Cardiac fibroblast (primary cell): ENCODE measurements at places on chromosomes 7 and 10.

DNA sequence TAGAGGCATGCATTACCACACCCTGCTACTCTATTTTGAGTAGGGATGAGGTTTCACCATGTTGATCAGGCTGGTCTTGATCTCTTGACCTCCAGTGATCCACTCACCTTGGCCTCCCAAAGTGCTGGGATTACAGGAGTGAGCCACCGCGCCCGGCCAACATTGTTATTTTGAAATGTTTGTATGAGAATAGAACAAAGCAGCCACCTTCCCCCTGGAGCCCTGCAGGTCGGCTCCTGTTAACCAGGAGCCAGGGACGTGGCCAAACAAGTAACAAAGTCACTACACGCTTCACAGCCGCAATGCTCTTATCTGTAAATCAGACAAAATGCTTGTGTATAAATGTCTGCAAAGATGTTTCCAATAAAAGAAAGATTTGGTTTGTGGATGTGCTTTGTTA is 295.4 kb downstream of the CNTNAP2 start:
- no peak for DNase-seq

DNA sequence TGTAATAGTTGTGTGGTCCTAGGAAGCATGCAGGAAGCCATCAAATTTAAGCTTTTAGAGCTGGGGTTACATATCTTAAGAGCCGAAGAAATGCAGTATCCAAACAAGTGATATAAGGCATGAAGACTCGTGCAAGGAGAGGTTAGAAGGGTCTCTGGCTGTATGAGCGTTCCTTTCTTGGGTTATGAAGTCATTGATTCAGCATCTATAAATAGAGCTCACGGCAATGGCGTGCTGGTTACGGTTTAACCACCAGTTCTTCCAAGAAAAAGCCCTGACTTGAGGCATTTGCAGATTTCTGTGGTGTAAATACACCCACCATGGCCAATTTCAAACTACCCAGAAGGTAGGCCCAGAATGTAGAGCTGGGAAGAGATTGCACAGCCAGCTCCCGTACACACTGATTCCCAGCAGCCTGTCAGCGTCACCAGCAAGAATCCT is 72.0 kb upstream of the KAT6B start:
- DNase-seq, result no peak

DNA sequence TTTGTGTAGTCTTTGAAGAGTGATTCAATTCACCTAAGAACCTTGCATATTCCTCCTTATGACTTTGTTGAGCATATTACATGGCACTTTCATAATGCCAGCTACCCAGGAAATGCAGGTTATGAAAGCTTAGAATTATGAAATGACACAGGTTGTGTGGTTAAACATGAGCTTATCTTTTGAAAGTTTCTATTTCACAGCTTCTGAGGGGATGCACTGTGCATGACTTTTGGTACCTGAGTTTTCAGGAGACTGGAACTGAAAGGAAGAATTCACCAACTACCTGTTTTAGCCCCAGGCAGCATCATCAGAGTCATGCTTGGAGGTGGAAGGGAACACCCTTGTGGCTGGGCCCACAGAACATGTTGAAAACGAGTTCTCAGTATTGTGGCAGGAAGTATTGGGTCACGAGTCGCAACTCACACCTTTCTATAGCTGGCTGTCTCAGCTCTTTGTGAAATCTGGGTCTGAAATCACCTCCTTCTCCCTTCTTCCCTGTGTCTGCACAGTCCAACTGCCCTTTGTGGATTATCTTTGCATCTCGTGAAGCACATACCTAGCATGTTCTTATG is 228.2 kb downstream of the PTEN start:
- no peak for DNase-seq

DNA sequence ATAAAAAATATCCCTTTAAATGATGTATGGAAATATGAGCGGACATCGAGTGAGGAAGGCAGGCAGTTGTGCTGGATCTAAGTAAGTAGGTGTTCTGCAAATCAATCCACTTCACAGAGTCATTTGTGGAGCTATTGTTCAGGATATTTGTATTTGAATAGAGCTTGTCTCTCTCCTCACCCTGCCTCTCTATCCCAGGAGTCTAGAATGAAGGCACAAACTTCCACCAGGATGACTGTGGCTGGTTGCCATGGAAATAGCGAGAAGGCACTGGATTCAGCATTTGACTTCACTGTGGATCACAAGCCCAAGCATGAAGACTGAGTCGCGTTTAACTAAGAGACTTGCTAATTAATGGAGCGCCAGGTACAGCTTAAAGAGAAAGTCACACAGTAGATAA is 53.2 kb downstream of the NPY start:
- DNase-seq, result no peak

DNA sequence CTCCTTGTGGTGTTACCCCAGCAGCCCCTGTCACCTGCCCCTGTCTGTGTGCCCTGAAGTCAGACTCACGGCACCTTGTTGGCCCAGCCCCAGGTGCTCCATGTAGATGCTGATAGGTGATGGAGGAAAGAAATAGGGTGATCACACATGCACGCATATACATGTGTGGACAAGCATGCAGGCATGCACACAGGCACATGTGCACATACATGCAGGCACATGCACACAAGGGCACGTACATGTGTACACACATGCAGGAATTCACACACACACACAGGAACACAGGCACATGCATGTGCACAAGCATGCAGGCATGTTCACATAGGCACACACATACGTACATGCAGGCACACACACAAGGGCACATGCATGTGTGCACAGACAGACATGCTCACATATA is 16.6 kb upstream of the ELFN1 start:
- DNase-seq, result no peak

- no peak for DNase-seq
Observed at GRCh38 chr7:30612658-30613265, 18.1 kb downstream of the GARS1 start.

GRCh38 chr10:123359539-123359938 is 205.3 kb downstream of the BUB3 start:
- no peak for DNase-seq

DNA sequence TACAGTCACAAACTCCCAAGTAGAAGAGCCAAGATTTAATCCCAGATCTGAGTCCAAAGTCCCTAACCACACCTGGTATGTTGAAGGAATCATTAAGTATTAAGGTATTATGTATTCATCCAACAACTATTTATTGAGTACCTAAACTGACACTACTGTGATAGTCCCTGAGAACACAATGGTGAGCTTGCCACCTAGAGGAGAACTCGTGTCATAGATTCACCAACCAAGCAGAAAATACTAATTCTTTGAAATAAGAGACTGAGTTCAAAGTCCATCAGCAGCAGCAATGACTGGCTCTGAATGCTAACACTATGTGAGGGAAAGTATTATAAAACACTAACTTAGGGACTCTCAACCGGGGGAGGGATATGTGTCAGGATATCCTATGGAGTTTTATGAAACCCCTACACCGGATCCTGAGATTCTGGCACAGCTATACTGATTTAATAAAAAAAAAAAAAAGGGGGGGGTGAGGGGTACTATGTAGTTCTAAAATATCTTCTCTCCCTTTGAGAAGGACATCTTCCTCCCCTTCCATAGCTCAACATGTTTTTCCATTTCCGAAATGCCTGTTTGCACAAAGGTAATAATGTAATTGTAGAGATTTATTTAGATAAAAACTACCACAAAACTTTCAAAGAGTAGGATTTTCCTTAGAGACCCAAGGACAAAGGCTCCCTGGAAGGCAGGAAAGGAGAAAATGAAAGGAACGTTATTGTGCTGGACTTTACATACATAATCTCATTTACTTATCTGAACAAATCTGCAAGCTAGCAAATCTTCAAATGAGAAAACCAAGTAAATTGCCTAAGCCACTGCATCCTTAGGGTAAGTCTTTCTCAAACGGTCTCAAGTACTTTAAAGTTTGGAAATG is 1.6 kb downstream of the NCOA4 start:
- peak; percentile 80 for DNase-seq

- no peak for DNase-seq
Observed at GRCh38 chr10:27503498-27504006, 552 bp upstream of the RAB18 start.

DNA sequence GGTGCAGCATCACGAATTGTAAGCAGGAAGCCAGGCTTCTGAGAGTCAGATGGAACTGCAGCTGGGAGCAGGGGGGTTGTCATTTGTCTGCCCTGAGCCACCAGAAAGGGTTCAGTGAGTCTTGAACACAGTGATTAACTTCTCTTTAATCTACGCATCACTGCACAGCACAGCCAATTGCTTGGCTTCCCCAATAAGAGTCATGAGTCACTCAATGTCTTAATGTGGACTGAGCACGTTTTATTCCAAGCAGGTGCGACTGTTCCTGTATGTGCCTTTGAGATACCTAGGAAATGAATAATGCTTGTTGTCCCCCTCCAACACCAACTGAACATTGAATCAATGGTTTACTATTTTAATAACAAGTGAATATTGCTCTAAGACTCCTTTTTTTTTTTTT is 26.0 kb upstream of the PLEKHA1 start:
- no peak for DNase-seq

DNA sequence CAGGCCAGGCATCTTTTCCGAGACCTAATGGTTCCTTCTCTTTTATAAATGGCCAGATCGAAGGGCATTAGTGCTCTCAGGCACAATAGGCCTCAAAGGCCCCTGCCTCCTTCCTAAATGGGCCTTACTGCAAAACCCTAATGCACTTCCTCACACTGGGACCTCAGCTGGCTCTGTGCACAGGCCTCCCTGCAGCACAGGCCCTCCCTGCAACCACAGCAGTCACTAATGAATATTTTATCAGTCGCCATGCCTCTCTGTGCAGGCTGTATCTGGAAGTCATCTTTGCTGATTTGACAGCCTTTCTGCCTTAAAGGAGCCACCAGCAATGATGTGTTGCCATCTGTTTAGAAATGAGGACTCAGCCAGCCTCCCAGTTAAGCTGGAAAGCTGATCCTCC is 54.9 kb upstream of the SDK1 start:
- no peak for DNase-seq

DNA sequence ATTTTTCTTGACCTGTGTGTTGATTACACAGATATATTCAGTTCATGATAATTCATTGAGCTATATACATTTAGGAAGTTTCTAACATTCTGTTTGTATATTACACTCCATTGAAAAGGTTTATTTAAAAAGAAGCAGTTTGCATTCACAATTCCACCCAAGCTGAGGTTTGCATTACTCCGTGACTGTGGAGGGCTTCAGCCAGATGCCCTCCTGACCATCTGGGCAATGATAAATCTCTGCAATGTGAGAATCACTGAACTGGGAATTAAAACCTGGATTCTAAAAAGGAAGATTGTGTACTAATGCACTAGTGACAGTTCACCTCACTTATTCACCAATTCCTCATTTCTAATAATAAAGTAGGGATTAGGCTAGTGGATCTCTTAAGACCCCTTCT is 36.4 kb upstream of the CYP2C9 start:
- DNase-seq, result no peak

DNA sequence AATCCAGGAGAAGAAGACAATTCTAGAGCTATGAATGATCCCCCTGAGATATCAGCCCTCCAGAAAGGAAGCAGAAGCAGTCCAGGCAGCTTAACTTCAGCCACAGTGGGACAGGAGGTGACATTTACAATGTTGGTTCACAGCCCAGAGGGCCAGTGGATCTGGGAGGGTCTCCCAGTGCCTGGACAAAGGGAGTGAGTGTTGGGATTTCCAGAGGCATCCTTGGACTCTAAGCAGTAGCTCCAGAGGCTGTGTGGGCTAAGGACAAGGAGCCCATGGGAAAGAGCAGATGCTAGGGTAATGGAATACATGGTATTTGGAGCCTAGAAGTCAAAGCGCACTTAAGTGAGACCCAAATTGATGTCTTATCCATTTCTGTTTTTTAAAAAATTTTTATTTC is 97.4 kb upstream of the NUPR2 start:
- no peak for DNase-seq

- DNase-seq, result peak; percentile 71
Observed at GRCh38 chr10:69869291-69869961, 67.7 kb downstream of the COL13A1 start.

DNA sequence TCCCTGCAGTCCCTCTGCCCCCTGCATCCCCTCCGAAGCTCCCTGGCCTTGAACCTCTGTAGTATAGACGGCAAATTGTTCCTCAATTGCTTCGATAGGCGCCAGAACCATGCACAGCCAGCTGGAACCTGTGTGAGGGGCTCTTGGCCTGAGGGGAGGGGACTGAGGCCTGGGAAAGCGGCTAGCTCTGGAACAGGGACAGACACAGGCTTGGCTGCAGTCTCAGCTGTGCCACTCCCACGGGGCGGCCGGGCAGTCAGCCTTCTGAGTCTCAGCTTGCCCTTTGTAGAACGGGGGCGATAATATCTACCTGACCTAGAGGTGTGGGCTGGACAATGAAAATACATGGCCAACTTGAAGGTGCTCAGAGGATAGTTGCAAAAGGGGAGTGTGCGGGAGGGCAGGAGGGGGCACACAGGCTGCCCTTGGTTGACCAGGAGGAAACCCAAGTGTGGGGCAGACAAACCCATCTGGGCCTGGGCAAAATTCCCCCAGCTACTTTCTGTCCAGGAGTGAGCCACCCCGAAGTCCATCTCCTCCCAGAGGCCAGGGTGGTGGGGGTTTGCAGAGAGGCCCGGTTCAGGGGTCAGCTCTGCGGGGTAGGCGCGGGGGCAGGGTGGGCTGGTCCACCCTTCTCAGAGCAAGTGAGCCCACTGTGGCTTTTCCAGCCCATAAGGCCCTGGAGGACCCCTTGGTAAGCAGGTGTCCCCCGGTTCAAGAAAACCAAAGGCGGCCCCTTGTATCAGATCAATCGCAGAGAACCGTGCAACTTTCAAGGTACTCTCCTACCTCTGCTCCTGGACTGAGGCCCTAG is 4.6 kb downstream of the CRYGN start:
- no peak for DNase-seq

- DNase-seq, result no peak
Observed at GRCh38 chr7:12488341-12488740, 82.2 kb upstream of the SCIN start.

DNA sequence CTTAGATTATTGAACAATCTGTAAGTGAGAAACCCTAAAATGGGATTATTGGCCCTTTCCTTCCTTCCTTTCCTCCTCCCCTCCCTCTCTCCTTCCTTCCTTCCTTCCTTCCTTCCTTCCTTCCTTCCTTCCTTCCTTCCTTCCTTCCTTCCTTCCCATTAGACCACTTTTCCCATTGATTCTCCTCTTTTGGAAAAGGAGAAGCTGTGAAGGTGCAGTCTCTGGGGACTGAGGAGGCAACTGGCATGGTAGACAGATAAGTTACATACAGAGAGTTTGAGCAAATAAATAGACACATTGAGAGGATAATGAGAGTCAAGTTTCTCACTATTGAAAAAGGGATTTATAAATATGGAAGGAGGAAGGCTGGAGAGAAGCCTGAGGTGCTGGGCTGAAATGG is 45.0 kb upstream of the CCDC7 start:
- no peak for DNase-seq

GRCh38 chr10:31142026-31142425 is 110.4 kb upstream of the ZNF438 start:
- DNase-seq, result peak; percentile 37

DNA sequence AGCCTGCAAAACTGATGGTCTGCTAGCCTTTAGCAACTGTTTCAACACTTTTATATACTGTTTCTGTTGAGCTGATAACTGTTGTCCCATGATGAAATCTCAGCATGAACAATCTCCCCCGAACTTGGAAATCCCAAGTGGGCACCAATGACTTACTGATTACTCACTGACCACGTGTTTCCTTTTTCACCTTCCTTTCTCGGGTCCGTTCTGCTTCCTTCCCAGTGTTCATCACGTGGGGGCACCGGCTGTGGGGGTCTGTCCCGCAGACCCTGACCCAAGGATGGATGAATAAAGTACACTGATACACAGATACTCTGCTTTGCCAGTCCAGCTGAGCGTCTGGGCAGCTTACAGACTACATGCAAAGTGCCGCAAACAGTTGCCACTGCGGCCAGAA is 39.0 kb upstream of the RASGEF1A start:
- peak; percentile 77 for DNase-seq
